ENCODE measurements at places on chromosomes 7 and 10. TPM values are rescaled to one million over a fixed set of nuclear protein-coding genes. Genes with fewer than 3 reads are reported as not detected.

STEAP4 gene
- 20.7 TPM for total RNA-seq

LIPK gene
- total RNA-seq, result not detected

PTF1A gene
- total RNA-seq, result not detected

ATP6V0A4 gene
- not detected for total RNA-seq

FAM170B gene
- not detected for total RNA-seq

EFCAB10 gene
- not detected for total RNA-seq

FBXL13 gene
- 5.6 TPM for total RNA-seq

EIF5AL1 gene
- 0.19 TPM for total RNA-seq

CCL24 gene
- 39.5 TPM for total RNA-seq

KIAA1549 gene
- total RNA-seq, result 1.2 TPM

AKR1E2 gene
- total RNA-seq, result 5.7 TPM

HTR5A gene
- total RNA-seq, result not detected

CD36 gene
- 1,075 TPM for total RNA-seq

UPK3B gene
- total RNA-seq, result 4.4 TPM

FFAR4 gene
- not detected for total RNA-seq

CARD11 gene
- total RNA-seq, result 44.6 TPM

MYOZ1 gene
- 1.7 TPM for total RNA-seq

MEPCE gene
- 82.2 TPM for total RNA-seq

UFSP1 gene
- total RNA-seq, result 2.3 TPM

ACSM6 gene
- total RNA-seq, result not detected

NCAPG2 gene
- total RNA-seq, result 12.8 TPM

TMEM139 gene
- 1.2 TPM for total RNA-seq

ZNF727 gene
- total RNA-seq, result 6.1 TPM

DKK1 gene
- total RNA-seq, result 0.44 TPM

FAM25C gene
- not detected for total RNA-seq

DRGX gene
- total RNA-seq, result not detected

STOX1 gene
- 0.11 TPM for total RNA-seq

PLXNA4 gene
- total RNA-seq, result 8.9 TPM

MUC12 gene
- total RNA-seq, result 0.76 TPM

SUGCT gene
- 1.6 TPM for total RNA-seq

PILRA gene
- total RNA-seq, result 19.8 TPM

LMOD2 gene
- total RNA-seq, result not detected

CXCL12 gene
- total RNA-seq, result 401 TPM

FGFBP3 gene
- total RNA-seq, result 0.87 TPM

PLCE1 gene
- total RNA-seq, result 14.4 TPM

OGDHL gene
- 0.13 TPM for total RNA-seq

MOGAT3 gene
- not detected for total RNA-seq

APBB1IP gene
- 75.8 TPM for total RNA-seq

ENKUR gene
- not detected for total RNA-seq

PTPRE gene
- total RNA-seq, result 108 TPM

TMEM72 gene
- total RNA-seq, result not detected

CPEB3 gene
- total RNA-seq, result 7.7 TPM

CDHR1 gene
- total RNA-seq, result 8.1 TPM

AKR1C8 gene
- not detected for total RNA-seq

PHF14 gene
- total RNA-seq, result 54.0 TPM

MUC3A gene
- 0.30 TPM for total RNA-seq

C7orf33 gene
- not detected for total RNA-seq

GRM8 gene
- not detected for total RNA-seq

SPACDR gene
- total RNA-seq, result 1.3 TPM

SHH gene
- total RNA-seq, result not detected

AKR1B1 gene
- 54.3 TPM for total RNA-seq

ANKRD1 gene
- not detected for total RNA-seq

ASB10 gene
- not detected for total RNA-seq

CYP2C9 gene
- total RNA-seq, result not detected

NEUROD6 gene
- total RNA-seq, result not detected

STK17A gene
- 67.4 TPM for total RNA-seq

CCDC172 gene
- not detected for total RNA-seq

SPDYE2B gene
- total RNA-seq, result not detected

Measured in spleen (tissue), 13 donors.